ENCODE measurements at places on chromosomes 3 and 15.
A peak's percentile ranks its signal among the peaks of the same experiment; 100 is the strongest.

- DNase-seq = no peak
Measured at GRCh38 chr15:70240082-70240481, 142.4 kb upstream of the TLE3 start.

- peak; percentile 38 for DNase-seq
Measured at GRCh38 chr15:57591822-57592367, at the start of gene MYZAP. Gene MYZAP (plus strand): TSS chr15:57591904. CDS start chr15:57592035, 131 bp downstream.

DNA sequence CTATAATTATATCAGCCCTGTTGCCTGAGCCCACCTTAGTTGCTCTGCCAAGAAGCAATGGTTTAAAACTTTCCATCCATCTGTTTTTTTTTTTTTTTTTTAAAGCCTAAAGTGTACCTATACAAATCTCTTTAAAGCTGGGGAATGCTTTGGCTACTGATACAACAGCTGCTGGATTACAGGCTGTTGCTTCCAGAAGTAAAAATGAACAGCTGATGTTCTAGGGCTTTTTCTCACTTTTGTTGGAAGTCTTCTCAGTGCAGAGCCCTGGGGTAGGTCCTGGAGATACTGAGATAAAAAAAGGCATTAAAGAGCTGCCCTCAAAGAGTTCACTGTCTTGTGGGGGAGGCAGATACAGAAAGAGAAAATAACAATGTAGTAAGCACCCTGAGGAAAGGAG, 218.1 kb downstream of the NLGN1 start:
- DNase-seq = no peak

DNA sequence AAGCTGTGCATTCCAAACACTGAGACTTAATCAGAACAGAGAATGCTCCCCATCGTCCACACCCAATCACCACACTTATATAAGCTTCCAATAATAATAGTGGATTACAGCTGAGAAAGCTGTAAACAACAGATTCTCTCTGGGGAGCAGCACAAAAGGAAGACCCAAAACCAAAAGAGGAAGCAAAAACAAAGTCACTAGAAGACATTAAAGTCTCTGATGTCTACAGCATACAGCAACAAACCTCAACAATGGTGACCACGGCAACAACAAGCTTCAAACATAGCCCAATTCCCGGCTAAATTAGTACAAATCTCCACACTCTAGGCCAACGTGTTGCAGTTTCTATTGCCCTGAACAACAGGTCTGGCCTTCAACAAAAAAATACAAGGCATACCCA, 37.7 kb downstream of the ZDHHC23 start:
- no peak for DNase-seq

GRCh38 chr3:28334552-28334951, 14.0 kb upstream of the ZCWPW2 start:
- no peak for DNase-seq

DNA sequence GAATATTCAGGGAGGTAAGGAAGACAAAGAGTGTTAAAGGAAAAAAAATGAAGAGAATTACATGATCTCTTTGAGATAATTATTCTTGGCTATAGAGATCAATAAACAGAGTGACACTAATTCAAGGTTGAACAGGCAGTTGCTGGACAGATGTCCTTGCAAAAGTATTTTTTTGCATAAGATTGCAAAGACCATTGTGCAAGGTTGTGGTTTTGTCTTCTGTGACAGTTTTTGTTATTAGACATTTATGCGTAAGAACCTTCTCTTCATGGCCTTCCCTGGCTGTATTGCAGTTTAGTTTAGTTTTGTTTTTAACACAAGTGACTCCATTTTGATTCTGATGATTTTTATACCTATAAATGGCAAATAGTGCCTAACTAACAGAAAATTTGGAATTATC, 682.8 kb upstream of the ARPP21 start:
- DNase-seq = no peak

DNA sequence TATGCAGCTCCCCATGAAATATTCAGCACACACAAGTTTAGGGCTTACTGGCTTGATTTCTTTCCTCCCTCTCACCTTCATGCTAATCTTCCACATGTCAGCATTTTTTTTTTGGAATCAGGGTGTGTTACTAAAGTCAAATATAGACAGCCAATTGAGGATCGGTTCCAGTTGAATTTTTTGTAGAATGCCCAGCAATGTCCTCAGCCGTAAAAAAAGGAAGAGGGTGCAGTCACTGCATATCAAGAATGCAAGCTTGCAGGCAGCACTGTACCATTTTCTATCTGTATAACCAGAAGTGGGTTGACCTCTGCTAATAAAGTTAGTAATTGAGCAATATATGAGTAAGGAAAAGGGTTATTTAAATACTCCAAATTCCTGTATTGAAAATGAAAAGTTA, 51.4 kb upstream of the CHMP2B start:
- DNase-seq = no peak

GRCh38 chr15:70863450-70864218, 9.7 kb upstream of the LARP6 start:
- DNase-seq = no peak

- DNase-seq = no peak
Measured at GRCh38 chr3:66785191-66785909, 212.8 kb upstream of the KBTBD8 start.

- no peak for DNase-seq
Measured at GRCh38 chr15:51879555-51879954, 50.1 kb downstream of the TMOD3 start.

All from stimulated activated CD4-positive, alpha-beta T cell treated with anti-CD3 and anti-CD28 coated beads, Interleukin-2, amount 100 ng/mL, for 4 hours (primary cell).